Astrocyte of the hippocampus (primary cell): ENCODE measurements at places on chromosomes 1 and 21.
A peak's percentile ranks its signal among the peaks of the same experiment; 100 is the strongest.

GRCh38 chr1:184988506-184988905, 14.2 kb upstream of the NIBAN1 start:
- DNase-seq, result peak; percentile 61

DNA sequence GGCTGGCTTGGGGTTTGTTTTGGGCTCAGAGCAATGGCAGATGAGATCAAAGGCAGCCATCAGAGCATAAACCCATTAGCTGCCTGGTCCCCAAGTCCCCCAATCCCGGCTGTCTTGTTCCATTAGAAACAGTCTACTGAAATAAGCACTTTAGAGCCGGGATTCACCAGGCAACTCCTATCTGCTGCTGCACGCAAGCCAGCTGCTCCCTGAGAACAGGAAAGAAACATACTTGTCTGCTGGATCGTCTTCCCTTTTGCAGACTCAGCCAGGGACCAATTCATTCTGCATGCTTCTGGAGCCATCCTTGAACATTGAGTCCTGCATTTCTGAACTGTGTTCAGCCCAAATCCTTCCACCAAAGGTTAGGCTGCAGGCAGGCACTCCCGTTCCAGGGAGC, 21.8 kb downstream of the RXRG start:
- DNase-seq, result no peak

DNA sequence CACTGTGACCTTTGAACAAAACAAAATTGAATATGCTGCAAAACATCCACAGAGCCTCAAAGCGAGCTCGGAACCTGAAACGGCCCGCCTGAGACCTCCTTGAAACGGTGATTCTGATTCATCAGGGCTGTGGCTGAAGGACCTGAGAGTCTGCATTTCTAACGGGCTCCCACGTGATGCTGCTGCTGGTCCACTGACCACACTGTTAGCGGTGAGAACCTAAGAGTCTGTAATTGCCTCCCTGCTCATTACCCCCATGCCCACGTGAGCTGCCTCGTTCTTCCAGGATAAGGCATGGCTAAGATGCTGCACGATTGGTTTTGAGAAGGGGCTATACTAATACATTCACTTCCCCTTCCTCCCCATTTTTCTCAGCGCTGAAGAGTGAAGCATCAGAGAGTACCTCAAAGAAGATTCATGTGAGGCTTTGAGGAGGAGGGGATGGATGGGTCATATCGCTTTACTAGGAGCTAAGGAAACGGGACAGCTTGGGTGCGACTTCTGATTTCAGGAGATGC, 9.7 kb downstream of the TLR5 start:
- DNase-seq, result no peak

- DNase-seq, result peak; percentile 46
These were observed 1.9 kb downstream of the RNF11 start for GRCh38 chr1:51238034-51238403.

DNA sequence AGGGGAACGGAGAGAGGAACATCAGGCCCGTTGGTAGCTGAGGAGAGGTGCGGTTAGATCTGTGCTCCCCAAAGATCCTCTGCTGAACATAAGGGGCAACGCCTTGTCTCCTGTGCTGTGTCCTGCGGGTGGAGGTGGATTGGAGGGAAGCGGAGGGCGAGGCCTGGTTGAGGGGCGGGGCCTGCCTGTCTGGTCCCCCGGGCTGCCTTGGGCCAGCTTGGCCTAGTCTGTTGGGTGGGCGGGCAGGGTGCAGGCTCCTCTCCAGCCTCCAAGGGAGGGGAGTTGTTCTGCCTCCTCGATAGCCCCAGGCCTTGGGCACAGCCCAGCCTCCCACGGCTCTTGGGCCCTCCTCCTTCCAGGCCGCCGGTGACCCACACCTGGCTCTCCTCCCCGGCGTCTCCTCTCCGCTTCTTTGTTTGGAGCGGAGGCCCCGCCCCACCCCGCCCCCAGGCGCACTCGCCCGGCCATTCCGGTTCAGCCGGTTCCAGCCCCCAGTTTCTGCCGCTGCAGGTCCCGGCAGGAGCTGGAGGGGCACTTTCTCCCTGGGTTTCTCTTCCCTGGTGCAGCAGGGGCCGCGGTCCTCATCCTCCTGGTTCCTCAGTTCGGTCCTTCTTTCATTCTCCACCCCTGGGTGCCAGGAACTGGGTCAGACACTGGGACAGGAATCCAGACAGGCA, 19.4 kb downstream of the PTPRF start:
- no peak for DNase-seq

DNA sequence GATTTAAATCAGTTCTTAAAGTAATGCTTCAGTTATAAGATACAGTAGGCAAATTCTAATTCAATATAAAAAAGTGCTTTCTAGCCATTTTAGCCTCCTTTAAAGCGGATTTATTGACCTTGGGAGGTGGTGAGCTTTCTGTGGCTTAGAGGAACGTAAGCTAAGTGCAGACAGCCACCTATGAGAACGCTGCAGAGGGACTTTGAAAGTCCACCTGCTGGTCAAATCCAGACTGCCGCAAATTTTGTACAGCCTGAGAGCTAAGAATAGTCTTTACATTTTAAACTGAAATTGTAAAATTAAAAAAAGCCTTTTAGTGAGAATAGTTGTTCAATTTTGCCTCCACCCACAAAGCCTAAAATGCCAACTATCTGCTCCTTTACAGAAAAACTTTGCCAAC, 67.0 kb upstream of the SSX2IP start:
- DNase-seq, result no peak

- no peak for DNase-seq
These were observed 393.2 kb upstream of the CXADR start for GRCh38 chr21:17119466-17120297.

DNA sequence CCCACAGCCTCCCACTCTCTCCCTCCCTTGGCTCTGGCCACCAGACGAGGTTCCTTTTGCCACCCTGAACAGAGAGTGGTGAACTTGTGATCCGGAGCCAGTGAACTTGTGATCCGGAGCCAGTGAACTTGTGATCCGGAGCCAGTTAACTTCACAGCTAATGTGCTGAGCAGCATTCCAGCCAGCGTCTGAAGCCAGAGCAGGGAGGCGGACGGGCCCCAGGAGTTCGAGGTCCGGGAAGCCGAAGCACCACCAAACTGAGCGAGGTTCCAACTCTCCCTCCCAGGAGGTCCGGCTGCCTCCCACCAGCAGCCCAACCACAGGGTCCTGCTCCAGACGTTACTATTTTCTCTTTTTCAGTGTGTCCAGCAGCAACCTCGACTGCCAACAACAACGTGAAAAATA, 85.8 kb downstream of the SYF2 start:
- no peak for DNase-seq

DNA sequence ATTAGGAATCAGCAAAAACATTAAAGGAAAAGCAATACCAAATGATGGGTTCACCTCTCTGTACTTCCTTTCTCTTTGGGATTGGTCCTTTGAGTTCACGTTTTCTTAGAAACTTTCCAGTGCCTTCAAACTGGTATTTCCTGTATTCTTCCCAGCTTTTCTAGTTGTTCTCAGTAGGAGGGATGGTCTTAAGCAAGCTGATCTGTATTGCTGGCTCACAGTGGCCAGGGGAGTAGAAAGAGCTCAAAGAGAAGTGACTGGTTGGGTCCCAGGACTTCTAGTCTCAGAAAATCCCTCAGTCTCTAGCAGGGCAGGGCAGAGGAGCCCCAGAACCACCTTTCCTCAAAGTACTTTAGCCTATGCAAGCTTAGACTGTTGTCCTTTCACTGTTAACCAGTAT, 10.1 kb upstream of the USP24 start:
- no peak for DNase-seq

- DNase-seq, result no peak
These were observed 30.3 kb upstream of the ABCG1 start for GRCh38 chr21:42188663-42189062.

DNA sequence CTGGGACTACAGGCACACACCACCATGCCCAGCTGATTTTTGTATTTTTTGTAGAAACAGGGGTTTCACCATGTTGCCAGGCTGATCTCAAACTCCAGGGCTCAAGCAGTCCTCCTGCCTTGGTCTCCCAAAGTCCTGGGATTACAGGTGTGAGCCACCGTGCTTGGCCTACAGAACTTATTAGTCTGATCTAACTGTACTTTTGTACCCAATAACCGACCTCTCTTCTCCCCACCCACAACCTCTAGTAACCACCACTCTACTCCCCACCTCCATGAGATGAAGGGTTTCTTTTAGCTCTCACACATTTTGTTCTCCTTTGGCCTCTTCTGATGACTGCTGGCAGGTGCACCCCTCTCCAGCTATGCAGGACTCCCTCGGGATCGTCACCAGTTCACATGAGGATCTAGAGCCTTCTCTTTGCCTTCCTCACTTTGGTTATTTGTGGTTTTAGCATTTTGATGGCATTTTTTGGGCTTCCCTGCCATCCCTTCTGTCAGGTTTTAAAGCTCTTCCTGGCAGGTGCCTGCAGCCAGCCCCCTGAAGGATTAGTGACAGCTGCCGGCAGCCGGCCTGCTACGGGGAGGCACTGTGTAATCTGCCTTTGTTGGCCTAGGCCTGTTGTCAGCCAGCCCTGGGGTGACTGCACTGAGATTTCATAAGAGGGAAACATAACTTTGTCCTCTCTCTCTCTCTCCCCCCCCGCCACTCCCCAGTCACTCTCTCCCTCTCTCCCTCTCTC, 99.8 kb upstream of the ATP1A1 start:
- DNase-seq, result no peak

- peak; percentile 36 for DNase-seq
These were observed 103.9 kb downstream of the CASZ1 start for GRCh38 chr1:10692401-10693021.

DNA sequence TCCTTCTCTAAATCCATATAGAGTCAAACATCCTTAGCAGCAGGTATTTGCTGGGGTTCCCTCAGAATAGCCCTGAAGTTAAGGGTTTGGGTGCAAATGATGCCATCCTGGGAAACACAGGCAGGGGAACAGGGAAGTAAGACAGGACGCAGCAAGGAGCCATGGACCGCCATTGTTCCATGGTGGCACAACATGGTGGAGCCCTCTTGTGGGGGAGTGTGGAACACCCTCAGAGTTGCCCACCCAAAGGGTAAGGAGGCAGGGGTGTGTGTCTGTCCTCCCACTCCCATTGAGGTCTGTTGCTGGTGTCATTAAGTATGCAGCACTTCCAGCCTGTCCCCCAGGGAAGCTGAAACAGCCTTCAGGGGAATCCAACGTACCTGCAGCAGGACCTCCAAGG, 20.4 kb upstream of the RCAN1 start:
- no peak for DNase-seq

DNA sequence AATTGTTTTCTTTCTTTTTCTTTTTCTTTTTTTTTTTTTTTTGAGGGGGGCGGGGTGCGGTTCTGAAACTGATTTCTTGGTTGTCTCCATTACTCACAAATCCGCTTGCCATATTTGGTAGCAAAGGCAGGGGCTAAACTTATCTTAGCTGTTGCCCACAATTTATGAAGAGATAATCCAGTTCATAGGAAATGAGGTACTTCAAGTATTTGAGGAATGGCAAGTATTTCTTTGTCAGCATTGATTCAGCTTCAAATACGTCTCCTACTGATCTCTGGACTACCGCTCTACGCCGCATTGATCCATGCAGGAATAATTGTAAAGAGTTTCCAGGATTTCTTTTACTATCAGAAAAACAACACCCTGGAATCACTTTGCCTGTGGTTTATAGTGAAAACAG, 289.2 kb upstream of the DPYD start:
- peak; percentile 90 for DNase-seq

DNA sequence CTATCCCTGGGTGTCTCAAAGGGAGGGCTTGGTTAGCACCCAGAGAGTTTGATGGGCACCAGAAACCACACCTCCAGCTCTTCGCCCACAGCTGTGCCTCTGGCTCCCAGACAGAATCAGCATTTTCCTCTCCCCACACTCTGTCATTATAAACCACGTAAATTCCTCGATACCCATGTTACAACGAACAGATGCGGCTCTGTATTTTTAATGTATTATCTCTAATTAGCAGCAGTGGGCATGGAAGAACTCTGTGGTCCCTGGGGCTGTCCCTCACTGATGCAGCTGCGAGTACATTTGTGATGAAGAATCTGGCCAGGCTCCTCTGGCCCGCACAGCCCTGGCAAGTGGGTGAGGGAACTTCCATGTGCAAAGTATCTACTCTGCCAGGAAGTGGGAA, 10.8 kb downstream of the HMGB4 start:
- no peak for DNase-seq

DNA sequence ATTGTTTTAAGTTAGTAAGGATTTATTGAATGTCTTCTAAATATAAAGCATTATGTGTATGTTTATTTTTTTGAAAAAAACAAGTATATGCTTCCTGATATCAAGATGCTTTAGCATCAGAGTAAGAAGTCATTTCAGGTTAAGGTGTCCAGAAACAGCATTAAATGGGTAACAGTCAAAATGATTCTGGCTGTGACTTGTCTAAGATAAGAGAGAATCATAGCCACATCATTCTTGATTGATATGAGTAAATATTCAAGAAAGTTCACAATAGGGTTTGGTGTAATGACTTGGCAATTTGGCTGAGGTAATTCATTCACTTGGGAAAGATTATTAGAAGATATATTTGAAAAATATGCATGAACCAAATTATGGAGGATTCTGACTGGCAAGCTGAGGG, 193.8 kb downstream of the DPYD start:
- no peak for DNase-seq

GRCh38 chr1:117697220-117697781, 91.5 kb downstream of the TENT5C start:
- DNase-seq, result no peak

- no peak for DNase-seq
These were observed 24.9 kb upstream of the ATP1B1 start for GRCh38 chr1:169081503-169082123.

- DNase-seq, result no peak
These were observed 3.5 kb downstream of the OSCP1 start for GRCh38 chr1:36446746-36447145.

DNA sequence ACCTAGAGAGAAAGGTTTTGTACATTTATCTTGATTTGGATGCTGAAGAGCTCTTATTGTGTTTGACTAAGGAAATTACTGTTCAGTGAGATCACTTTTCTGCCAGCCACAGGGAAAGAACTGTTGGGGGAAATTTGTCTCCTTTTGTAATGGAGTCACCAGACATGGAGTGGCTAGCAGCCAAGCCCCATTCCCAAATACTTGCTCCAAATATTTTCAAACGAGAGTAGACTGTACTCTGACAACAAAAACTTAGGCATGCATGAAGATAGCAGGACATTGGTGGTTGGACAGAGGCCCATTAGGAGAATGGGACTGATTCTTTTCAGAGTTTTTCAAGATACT, 21.1 kb downstream of the IPO9 start:
- DNase-seq, result peak; percentile 96

GRCh38 chr1:245972476-245972875, 534.6 kb downstream of the SMYD3 start:
- no peak for DNase-seq

- DNase-seq, result no peak
These were observed 61.2 kb downstream of the MPZL1 start for GRCh38 chr1:167782946-167783345.

DNA sequence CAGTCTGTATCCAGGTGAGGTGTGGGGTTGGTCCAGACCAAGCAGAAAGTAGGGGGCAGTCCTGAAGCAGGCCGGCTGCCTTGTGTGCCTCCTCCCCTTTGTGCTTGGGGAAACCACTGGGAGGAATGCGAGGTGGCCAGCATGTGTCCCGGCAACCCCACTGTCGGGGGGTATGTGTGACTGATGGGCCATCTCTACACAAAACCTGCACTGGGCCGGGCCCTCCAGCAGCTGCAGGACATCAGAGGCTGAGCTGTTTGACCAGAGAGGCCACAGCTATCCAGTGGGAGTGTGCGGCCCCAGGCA, 33.3 kb downstream of the TMEM51 start:
- DNase-seq, result no peak

- DNase-seq, result peak; percentile 56
These were observed 84.3 kb upstream of the HP1BP3 start for GRCh38 chr1:20871419-20871818.

GRCh38 chr1:186099336-186100104, 275.5 kb downstream of the TPR start:
- DNase-seq, result no peak

- DNase-seq, result no peak
These were observed 103.4 kb upstream of the ZNF678 start for GRCh38 chr1:227459977-227460376.
